ENCODE measurements at places on chromosomes 5 and 9.

DNA sequence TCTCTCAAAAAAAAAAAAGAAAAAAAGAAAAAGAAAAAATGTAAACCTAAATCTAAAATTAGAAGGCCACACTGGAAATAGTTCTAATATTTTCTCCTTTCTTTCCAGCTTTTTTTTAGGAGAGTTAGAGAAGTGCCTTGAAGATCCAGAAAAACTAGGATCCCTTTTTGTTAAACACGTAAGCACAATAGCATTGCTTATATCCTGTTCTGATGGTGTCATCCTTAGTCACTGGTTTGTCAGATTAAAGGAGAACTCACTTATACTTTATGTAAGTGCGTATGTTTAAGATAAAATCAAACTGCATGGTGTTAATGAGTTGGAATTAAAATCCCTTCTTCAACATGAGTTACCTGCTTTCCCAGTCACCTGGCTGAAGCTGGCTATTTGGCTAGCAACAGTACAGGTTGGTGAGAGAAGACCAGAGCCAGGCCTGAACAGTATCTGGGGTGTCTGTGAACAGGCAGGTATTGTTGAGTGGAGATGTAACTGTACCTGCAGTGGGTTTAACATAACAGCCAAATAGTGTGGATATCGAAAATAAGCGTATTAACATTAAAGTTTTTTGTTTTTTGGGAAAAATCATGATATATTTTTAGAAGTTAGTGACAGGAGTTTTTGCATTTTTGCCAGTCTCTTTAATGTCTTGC lies 104.7 kb upstream of the OTULINL start:
- no peak for DNase-seq

GRCh38 chr5:82312373-82312856 lies 34.3 kb upstream of the RPS23 start:
- peak; percentile 17 for DNase-seq

DNA sequence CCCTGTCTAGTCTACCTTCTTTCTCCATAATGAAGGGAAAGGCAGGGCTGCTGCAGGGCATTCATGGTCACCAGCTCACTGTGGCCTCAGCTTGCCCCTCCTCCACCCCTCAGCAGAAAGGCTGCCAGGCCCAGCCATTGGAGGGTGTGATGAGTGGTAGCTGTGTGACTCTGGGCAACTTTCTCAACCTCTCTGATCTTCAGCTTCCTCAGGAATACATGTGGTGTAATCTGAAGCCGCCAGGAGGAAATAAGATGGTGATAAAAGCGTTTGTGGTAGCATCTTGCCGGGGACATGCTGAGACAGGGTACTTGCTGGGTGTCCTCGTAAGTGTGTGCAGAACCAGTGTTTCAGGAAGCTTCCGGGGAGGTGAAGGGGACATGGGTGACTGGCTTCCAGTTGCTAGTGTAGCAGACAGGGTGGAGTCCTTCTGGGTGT lies 9.8 kb downstream of the CXCL14 start:
- DNase-seq = no peak

GRCh38 chr5:167623354-167623753 lies 668.1 kb upstream of the WWC1 start:
- DNase-seq = no peak

- DNase-seq = no peak
Measured at GRCh38 chr5:151018846-151019245, 1.5 kb upstream of the GPX3 start.

Measured in NCI-H1105 treated with DMSO at 0.1 percent for 48 hours (cell line).